ENCODE measurements at places on chromosomes 7 and 10.

DNA sequence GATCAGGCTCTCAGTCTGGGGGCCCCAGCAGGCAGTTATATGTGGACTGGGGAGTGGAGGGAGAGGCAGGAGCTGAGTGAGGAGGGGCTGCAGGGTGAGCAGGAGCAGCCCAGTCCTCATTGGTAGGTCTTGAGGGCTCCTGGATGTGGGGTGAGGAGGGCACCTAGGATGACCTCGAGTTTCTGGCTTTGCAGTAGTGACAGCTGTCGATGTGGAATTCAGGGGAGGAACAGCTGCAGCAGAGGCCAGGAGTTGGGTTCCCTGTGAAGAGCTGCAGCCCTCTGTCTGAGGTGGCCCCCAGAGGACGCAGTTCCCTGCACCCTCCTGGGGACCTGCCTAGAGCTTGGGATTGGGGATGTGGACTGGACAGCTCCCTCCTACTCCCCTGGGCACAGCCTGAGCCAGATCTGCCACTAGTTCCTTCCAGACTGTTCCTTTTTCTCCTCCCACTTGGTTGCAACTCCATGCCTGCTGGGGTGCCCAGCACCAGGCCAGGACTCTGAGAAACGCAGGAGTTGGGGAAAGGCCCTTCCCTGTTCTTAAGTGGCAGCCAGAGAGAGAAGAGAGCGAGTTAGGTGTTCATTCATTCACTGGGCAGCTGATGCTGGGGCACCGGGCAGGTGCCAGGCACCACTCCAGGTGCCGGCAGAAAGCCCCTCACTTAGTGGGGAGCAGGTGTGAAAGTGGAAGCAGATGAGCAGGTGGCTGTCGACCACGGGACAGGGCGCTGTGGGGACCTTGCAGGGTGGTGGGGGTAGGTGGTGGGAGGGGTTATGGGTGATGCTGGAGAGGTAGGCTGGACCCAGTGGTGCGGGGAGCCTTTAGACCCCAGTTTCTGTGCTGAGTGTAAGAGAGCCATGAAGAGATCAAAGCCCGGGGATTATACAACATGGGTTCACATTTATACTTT is 57.9 kb downstream of the PRF1 start:
- DNase-seq, result no peak

DNA sequence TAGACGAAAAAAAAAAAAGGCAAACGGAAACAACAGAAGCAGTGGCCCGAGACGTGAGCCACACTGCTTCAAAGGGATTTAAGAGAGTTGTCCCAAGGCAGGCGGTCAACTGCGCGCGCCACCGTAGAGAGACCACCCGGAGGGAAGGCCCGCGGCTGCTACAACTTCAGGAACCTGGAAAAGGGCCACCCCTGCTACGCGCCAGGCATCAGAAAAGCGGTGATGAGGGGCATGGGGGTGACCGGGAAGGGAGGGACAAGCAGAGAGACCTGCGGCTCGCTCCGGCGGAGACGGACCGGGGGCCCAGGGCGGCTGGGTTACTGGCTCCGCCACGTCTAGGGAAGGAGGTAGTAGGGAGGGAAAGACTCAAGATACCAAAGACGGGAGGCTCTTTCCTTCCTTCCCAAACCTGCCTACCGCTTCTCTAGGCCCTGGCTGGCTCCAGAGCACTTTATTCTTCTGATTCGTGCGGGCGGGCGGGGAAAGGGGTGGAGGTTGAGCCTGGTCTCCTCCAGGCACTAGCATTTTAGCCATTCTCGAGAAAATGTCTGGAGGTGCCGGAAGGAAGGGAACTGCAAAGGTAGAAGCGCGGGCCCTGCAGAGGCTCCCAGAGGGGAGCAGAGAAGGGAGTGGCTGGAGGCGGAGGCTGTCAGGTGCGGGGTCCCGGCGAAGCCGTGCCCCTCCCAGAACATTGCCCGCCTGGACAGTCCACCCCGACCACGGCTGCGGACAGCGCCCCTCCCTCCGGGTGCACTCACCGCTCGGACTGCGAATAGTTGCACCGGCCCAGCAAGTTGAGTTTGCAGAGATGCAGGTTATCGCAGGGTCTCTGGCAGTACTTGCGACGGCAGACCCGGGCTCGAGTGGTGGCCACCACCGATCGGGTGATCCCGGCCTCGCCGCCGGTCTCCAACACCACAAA is 993 bp downstream of the ZC3HAV1 start:
- DNase-seq, result peak; percentile 34

DNA sequence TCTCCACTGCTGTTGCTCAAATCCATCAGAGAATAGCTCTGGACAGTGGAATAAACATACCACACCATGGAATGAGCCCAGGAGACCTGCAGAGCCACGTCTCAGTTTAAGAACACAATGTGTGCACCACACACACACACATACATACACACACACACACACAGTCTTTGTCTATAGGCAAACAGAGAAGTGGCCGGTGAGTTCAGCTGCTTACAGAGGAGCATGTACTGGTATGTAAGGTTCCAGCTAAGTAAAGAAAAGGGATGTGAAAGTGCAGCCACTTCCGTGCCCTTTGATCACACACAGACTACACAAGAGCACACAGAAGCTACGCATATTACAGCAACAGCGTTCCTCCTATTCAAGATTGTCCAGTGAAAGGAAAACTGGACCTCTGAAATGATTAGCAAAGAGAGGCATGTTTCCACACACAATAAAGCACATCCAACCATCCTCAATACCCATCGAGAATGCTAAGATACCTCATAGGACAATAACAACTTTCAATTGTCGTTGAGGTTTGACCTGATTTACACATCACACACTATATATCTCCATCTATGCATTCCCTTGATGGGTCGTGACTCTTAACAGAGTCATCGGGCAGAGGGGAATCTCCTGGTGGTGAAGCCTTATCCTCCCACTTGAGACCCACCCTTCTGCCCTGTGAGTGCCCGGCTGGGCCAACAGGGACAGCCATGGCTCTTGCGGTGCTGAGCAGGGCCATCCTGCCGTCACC is 23.6 kb downstream of the SLC35B4 start:
- no peak for DNase-seq

- no peak for DNase-seq
These were observed 23.4 kb downstream of the ZPBP start for GRCh38 chr7:50069613-50070012.

DNA sequence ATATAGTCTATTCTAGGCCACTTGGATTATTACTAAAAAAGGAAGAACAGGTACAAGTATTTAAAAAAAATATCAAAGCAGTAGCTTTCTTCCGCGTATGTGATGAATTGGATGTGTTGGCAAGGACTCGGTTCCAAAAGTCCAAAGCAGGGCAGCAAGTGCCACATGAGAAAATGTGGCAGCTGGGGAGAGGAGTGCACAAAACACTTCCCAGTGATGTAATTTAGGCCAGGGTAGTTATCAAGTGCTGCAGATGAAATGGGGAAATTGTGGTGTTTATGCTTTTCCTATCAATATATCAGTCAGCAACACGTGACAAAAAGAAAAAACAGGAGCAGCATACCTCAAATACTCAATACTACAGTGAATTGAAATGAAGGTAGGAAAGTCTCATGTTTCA is 7.0 kb downstream of the RHOBTB1 start:
- no peak for DNase-seq

DNA sequence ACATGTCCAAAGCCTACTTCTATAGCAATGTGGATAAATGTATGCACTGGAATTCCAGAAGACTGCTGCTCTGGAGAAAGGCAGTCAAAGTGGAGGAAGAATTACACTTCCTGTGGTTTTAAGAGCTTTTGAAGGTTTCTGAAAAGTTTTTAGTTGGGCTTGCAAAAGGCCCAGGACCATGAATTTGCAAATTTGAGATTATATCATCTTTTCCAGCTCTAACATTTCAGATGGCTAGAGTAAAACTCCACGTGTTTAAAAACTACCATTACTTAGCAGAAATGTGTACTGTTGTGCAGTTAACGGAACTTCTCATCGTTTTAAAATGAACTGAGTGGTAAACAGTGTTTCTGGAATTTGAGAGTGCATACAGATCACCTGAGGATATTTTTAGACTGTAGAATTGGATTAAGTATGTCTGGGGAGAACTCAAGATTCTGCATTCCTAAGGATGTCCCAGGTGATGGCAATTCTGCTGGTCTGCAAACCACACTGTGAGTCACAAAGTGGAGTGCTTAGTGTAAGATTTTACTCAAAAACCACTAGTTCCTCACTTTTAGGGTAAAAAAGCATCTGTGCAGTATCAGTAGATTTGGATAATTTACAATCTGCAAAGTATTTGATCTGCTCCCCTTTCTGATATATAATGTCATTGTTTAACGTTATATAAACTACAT is 32.9 kb upstream of the CCDC71L start:
- DNase-seq, result no peak

DNA sequence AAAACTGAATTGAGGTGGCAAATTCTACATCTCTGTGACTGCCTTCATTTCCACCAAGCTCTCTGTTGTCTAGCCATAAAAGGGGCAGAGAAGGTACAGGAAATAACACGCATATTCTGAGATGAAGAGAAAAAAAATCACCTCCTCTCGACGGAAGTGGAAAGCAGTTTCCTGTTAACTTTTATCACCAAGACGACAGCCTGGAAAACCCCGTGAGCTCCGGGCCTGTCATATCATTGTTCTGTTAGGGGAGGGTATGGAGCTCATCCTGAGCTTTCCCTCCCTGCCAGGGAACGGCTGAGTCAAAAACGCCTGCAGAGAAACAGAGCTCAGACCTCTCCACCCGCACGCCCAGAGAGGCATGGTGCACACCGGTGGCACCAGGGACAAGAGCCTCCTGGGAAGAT is 200.3 kb downstream of the PRPF18 start:
- DNase-seq, result peak; percentile 78

DNA sequence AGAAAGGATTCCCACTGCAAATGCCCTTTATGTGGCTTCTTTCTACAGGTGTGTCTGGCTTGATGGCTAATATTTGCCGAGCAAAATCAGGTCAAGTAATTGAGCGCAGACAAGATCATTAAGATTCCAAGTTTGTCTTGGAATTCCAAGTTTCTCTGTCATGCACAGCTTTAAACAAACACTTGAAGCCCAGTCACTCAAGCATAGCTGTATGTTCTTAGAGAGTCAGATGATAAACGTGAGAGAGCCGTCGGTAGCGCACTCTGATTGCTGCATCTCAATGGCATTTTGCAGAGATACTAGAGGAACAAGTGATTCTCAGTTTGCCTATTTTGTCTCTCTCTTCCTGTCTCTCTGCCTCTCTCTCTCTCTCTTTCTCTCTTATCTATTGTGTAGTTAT is 658 bp downstream of the DMBT1 start:
- DNase-seq, result no peak

DNA sequence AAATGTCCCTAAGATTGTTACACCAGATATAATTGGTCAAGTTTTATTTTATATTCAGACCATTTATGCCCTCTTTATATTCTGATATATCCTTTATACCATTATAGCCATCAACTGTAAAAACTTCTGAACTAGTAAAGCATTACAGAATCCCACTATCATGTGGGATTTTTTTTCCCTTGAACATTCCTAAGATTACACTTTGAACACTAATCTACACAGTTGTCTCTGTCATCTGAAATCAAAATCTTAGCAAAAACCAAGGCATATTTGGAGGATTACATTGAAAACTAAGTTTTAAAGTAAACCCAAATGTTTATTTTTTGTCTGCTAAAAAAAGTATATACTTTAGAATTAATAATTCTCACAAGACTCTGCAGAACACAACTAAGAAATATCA is 116.2 kb upstream of the GPR22 start:
- no peak for DNase-seq

GRCh38 chr7:158971214-158971613 is 114.9 kb downstream of the DYNC2I1 start:
- DNase-seq, result no peak

GRCh38 chr7:102262546-102262945 is 24.1 kb upstream of the SH2B2 start:
- DNase-seq, result no peak

GRCh38 chr10:131259535-131259934 is 52.0 kb downstream of the TCERG1L start:
- no peak for DNase-seq

GRCh38 chr7:6279937-6280336 is 7.5 kb upstream of the CYTH3 start:
- no peak for DNase-seq

DNA sequence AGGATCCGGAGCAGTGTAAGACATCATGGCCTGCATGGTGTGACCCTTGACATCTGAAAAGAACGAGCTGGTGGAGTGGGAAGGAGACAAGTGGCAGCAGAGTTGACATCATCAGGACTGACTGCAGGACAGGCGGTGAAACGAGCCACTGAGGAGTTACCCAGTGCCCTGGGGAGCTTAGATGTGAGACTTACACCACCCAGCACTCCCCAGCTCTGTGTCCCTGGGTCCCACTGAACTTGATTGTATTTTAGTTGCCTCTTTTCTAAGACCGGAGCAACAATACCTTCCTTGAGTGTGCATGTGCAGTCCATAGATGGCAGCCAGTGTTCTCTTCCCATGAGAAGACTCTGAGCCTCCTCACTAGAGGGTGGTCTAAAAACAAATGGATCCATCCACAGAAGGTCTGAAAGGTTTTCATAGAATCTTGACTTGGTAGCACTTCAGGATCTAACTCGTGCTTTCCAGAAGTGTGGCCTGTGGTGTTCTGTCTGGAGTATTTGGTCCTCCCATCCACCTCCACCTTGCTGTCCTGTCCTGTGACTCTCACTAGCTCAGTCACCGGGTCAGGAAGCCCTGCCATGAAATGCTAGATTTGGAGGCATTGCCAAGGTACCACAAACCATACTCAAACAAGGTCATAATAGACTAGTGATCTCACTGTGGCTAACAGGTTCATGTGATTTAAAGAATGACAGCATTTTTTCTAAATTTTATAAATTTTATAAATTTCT is 59.0 kb downstream of the IKZF1 start:
- peak; percentile 36 for DNase-seq

DNA sequence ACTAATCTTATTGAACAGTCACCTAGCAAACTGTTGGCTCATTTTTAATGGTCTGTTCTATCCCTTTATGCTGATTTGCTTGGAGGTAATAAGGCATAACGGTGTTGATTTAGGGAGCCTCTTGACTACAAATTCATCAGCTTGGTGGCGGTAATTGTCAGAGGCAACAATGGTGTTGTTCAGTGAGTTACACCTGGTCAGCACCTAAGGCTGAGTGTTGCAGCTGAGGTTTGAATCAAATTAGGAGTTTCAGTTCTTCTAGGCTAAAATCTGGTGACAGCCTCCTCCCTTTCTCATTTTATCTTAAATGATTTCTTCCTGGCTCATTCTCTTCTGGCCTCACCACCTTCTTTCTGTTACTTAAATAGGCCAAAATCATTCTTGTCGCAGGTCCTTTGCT is 42.3 kb upstream of the SP8 start:
- no peak for DNase-seq

DNA sequence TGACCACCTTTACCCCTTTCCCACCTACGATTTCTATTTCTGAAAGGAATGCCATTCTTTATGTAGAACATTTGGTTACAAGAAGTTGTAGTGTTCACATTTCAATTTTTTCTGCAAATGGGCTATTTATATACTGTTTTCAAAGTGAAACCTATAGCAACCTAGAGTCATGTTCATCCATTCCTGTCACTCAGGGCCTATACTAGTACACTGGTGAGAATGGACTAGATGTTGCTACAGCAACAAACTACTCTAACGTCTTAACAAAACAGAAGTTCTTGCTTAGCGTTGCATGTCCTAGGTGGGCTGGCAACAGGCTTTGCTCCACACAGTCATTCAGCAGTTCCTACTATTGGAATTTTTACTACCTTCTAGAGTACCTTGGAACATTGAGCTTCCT is 16.3 kb downstream of the CASD1 start:
- no peak for DNase-seq
